ENCODE measurements at places on chromosomes 1 and 21.

GRCh38 chr1:19074902-19075721, 118.6 kb upstream of the IFFO2 start:
- DNase-seq = no peak

- peak; percentile 71 for DNase-seq
Observed at GRCh38 chr21:33901412-33902288, 14.0 kb downstream of the ATP5PO start.

GRCh38 chr1:155223047-155223446, 14.6 kb downstream of the MTX1 start:
- DNase-seq = no peak

- peak; percentile 48 for DNase-seq
Observed at GRCh38 chr1:36703526-36704208, 221.0 kb upstream of the CSF3R start.

GRCh38 chr1:245177071-245177900, 22.5 kb downstream of the KIF26B start:
- DNase-seq = no peak

All from fibroblast of skin of right biceps (primary cell).